ENCODE measurements at places on chromosomes 16 and 17.

- no peak for DNase-seq
These were observed 25.3 kb downstream of the CDK5RAP3 start for GRCh38 chr17:47996201-47996600.

DNA sequence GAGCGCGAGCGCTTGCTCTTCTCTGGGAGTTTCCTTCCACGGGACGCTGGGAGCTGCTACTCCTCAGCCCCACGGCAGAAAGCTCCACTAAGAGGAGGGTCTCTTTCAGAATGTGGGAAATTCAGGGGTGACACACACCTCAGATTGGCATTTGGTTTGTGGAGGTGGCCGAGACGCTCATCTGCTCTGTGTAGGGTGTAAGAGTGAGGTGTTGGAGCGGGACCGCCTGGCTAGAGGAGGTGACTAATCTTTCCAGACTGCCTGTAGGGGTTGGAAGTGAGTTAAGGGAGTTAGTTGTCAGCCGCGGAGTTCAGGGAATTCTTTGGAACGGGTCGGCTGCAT is 735 bp downstream of the PSMD11 start:
- peak; percentile 42 for DNase-seq

GRCh38 chr16:85349365-85350145 is 237.3 kb upstream of the CIBAR2 start:
- no peak for DNase-seq

DNA sequence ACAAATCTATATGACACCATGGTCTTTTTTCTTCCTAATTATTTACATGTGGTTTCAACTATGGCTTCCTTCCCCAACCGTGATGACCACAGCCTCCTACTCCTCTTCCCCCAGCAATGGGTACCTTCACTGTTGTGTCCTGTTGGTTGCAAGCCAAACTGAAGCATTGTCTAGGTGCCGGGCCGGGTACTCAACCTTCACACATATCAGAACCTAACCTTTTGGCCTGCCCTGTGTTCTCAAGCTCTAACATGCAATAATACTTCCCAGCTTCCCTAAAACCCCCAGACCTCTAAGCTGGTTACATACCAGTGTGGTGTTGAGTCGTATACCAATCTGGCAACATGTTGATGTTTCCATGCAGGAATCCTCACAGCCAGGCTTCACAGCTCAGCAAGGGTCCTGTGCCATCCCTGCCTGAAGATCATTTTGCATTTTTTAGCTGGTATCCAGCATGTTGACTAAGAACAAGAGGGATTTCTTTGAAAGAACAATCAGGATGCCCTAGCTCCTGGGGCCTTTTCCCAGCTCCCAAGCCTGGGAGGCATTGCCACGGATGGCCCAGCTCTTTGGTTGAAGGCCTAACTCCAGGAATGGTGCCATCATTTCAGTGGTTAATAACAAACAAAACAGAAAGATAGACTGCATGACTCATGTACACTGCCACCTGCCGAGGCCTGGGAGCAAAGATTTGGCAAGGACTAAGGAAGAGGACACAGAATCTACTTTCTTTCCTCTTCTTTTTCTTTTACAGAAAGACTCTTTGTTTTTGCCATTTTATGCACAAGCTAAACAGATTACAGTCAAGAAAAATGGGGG is 373.7 kb upstream of the SALL1 start:
- no peak for DNase-seq

DNA sequence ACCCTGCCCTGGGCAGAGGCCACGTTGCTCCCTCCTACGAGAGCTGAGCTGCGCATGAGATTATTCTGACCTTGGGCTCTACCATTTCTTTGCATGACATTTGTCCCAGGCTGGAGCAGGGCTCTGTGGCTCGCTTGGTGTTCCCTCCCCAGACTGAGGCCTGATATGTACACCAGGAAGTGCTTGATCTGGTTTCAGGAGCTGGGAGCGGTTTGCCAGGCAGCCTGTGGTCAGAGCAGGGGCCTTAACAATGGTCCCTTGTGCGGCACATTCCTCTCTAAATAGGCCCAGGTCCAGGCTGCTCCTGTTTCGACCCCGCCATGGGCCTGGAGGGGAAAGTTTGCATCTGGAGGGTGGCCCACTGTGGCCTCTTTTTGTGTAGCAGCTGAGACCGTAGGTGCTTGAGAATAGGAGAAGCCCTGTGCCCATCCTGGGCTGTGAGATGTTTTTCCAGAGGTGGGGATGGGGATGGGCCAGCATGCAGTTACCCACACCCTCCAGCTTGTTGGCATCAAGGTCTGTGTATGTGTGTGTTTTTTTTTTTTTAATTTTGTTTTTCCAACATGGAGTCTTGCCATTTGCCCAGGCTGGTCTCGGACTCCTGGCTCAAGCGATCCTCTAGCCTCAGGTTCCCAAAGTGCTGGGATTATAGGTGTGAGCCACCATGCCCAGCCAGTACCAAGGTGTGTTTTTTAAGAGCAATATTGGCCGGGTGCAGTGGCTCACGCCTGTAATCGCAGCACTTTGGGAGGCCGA is 253.9 kb downstream of the SEC14L1 start:
- DNase-seq = no peak

DNA sequence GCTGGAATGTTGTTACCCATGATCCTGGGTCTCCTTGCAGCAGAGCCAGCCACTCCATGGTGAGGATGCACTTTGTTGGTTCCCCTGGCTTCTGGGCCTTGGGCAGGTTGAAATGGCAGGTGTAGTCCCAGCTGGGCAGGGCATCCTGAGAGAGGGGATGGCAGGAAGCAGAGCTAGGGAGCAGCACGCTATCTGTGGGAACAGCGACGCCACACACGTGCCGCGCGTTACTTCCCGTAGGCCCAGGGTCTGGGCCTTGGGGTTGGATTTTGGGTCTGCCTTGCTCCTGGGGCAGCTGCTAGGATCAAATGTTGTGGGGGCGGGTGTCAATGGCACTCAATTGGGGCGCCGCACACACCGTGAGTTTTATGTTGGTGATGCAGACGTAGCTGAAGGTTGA is 368.0 kb downstream of the CPPED1 start:
- DNase-seq = no peak

- no peak for DNase-seq
These were observed 16.2 kb upstream of the HAS3 start for GRCh38 chr16:69089091-69089910.

DNA sequence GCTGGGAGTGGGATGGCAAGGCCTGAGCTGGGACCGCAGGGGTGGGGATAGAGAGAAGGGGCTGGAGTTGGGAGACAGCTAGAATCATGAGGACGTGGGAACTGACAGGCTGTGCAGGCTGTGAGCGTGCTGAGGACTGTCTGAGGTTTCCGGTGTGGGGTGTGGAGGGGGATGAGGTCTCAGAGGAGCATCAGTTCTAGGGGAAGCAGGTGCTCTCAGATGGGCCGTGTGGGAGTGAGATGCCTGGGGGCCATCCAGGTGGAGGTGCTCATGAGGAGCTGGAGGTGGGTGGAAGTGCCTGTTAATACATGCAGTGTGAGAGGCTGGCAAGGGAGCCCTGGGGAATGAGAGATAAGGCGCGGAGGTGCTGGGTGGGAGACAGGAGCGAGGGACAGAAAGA is 27.2 kb downstream of the HASPIN start:
- DNase-seq = no peak

- no peak for DNase-seq
These were observed 10.4 kb downstream of the BANP start for GRCh38 chr16:87961623-87962022.

DNA sequence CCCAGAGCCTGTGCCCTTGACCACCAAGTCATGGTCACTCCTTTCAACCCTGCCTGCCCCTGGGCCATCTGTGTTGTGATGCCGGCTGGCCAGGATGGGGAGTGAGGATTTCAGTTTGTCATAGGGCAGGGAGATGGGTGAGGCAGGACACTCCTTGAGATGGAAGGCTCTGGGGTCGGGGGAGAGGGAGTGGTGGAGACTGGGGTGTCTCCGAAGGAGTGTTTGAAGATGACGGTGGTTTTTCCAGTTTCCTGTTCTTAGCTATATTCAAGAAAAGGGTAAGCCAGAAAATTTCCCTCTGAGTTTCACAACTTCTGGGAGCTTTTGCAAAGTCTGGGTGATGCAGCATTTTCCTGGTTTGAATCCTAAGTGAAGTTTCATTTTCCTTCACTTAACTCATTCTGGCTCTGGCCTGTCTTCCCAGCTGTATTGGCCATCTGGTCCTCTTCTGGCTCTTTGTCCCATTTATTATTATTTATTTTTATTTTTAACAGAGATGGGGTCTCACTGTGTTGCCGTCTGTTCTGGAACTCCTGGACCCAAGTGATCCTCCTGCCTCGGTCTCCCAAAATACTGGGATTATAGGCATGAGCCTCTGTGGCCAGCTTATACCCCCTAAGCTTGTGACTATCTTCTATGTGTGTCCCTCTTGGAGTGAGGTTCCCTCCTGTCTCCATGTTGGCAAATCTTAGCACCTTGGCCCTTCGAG is 27.7 kb downstream of the ABCC1 start:
- DNase-seq = peak; percentile 67

- DNase-seq = peak; percentile 24
These were observed 36.6 kb upstream of the TMEM132E start for GRCh38 chr17:34542700-34543336.

DNA sequence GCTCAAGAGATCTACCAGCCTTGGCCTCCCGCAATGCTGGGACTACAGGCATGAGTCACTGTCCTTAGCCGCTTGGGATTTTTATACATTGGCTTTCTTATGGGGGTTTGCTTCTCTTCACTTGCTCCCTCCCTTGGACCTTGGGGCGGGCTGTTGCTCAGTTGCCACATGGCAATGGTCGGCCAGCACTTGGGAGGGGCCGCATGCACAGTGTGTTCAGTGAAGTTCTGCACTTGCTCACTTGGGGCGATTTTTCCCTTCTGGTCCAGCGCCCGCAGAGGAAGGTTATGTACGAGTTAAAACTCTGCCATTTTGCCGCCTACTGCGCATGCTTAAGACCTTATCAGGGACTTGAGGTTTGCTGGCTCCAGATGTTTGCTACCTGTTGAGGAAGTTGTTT is 1367.6 kb upstream of the CDH8 start:
- no peak for DNase-seq

GRCh38 chr17:35254107-35254773 is 11.4 kb downstream of the SLFN5 start:
- peak; percentile 36 for DNase-seq

GRCh38 chr17:10118788-10119130 is 79.6 kb downstream of the GAS7 start:
- DNase-seq = no peak

GRCh38 chr17:8273884-8274444 is 14.5 kb upstream of the RANGRF start:
- DNase-seq = no peak

- DNase-seq = peak; percentile 63
These were observed 253.6 kb downstream of the ZFHX3 start for GRCh38 chr16:72794319-72794718.

DNA sequence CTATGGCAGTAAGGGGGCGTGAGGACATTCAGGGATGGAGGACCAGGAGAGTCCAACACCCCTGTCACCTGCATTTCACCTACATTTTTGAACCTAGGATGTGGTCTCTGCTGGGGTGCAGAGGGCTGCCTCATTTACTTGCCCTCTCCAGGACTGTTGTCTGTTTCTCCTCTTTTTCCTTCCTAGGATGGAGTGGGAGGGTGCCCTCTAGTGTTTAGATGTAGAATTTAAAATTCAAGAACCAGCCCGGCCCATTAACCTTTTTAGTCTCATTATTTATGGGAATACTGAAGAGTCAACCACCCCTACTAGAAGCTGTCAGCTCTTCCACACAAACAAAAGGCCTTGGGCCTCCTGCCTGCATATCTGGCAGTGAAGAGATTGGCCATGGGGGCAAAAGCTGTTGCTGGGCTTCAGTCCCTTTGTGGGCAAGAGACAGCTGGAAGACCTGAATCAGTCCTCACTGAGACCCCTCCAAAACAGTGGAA is 2.5 kb upstream of the STARD3 start:
- DNase-seq = no peak

- no peak for DNase-seq
These were observed 29.9 kb downstream of the PIEZO1 start for GRCh38 chr16:88754912-88755744.

- no peak for DNase-seq
These were observed 360.8 kb upstream of the ZFHX3 start for GRCh38 chr16:73408716-73409115.

- DNase-seq = no peak
These were observed 711 bp downstream of the ALYREF start for GRCh38 chr17:81890447-81891302.

- peak; percentile 68 for DNase-seq
These were observed at the start of gene MVP for GRCh38 chr16:29820271-29820701. Gene MVP, plus strand, starts transcription at chr16:29820462. Its CDS starts 10,088 bp downstream, at chr16:29830550.

GRCh38 chr16:2765462-2766404 is 11.3 kb downstream of the ELOB start:
- DNase-seq = no peak

- no peak for DNase-seq
These were observed 76.3 kb downstream of the KSR1 start for GRCh38 chr17:27532269-27533263.

- no peak for DNase-seq
These were observed 483 bp downstream of the RPA1 start for GRCh38 chr17:1830288-1830687.

DNA sequence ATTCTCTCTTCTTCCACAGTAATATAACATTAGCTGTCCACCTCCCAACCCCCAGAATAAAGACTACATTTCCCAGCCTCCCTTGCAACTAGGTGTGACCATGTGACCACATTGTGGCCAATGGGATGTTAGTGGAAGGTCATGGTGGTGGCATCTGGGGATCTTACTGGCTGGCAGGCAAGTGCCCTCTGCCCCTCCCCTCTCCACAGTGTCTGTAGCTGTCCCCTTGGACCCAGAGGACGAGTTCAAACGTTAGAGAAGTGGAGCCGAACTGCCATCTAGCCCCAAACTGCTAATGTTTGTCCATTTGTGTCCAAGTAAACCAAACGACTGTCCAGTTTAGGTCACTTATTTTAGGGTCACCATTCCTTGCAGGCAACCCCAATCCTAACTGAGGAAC is 26.6 kb upstream of the KCNG4 start:
- DNase-seq = no peak

- DNase-seq = no peak
These were observed 36.6 kb upstream of the TBX2 start for GRCh38 chr17:61362852-61363600.

DNA sequence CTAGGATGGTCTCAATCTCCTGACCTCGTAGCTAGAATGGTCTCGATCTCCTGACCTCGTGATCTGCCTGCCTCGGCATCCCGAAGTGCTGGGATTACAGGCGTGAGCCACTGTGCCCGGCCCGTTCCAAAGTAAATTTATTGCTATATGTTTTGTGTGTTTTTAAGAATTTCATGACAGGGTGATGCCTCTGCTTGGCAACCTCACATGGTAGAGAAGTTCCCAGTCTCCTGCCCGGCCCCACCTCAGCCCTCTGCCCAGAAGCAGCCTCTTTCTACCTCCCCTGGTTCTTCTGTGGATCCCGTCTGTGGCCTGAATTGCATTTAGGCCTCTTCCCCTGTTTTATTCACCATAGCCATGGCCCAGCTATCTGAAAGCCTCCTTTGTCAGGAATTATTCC is 55.0 kb downstream of the B9D1 start:
- DNase-seq = no peak

- DNase-seq = no peak
These were observed 4.4 kb downstream of the WFIKKN2 start for GRCh38 chr17:50839591-50840310.

DNA sequence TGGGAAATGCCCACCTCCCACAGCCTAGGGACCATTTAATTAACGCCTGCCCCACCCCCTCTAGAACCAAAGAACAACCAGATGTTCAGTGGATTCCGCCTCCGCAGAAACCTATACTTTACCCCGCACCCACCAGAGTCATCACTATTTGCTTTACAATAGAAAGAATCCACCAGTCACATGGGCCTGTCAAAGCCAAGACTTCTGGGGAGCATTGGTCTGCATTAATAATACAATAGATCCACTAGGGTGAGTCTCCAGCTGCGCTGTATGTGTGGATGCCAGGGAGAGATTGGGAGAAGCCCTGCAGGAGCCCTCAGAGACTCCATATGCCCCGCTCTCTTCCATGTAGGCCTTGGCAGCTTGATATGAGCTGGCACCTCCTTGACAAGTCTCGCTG is 31.3 kb downstream of the CLEC19A start:
- DNase-seq = no peak
